Activated naive CD8-positive, alpha-beta T cell treated with anti-CD3 and anti-CD28 coated beads, Interleukin-2, amount 10 ng/mL, durations not matched to agents 7 days and 5 days (primary cell): ENCODE measurements at places on chromosomes 11 and 22. TPM values are rescaled to one million over a fixed set of nuclear protein-coding genes. Genes with fewer than 3 reads are reported as not detected.
A peak's percentile ranks its signal among the peaks of the same experiment; 100 is the strongest.

- DNase-seq: no peak
These were observed 140.5 kb downstream of the COMMD9 start for GRCh38 chr11:36148701-36149100.

DNA sequence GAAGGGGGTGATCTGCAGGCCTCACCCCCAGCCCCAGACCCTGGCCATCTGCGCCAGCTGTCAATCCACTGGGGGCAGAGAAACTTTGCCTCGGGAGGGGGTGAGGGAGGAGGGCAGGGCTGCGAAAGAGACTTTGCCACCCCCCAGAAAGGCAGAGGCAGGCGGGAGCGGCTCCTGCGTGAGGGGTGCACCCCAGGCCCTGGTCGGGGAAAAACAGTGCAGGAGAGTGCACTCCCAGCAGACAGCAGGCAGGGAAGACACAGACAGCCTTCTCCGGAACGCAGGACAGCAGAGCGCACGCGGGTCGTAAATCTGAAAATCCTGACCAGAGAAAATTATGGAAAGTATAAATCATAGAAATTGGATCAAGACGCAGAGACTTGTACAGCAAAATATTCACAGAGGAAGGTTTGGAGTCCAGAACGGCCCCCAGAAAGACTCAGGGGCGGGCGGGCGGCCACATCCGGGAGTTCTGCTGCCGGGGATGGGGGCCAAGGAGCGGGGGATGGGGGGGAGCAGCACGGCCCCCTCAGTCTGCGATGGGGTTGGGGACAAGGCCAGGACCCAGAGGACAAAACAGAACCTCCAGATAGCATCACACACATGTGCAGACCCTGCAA is 8.0 kb upstream of the MRPL23 start:
- peak; percentile 67 for DNase-seq

DNA sequence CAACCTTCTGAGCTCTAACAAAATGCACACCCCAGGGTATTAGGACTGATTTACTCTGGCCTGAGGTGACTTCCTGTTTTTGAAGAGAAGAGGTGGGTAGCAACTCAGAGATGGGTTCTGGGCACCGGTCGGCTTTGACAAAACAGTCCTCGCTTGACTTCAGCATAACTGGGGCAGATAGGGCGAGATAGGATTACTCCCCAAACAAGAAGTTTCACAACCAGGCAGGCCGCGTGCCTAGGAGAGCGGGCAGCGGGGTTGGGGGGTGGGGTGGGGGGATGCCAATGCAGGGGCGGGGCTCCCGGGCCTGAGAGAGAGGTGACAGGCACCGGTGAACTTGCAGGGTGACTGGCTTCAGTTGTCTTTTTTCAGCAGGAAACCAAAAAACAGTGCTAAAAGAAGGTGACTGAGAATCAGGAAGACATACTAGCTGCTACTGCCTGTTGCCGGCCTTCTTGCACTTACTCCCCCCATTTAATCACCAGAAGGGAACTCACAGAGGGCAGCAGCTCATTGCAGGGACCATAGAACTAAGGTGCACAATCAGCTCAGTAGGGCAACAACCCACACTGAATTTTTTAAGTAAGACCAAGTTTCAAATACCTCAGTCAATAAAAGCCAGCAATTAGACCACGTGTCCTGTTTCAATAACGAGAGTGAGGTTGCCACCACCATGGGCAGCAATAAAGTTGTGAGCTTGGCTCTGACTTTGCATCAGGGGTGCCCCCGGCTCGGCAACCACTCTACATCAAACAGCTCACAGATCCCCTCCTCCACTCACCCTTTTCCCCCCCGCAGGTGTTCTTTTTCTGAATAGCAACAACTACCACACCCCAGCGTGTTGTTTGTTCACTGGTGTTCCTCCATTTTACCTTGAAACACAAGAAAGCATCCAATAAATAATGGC is 37.2 kb upstream of the ETS1 start:
- peak; percentile 72 for DNase-seq

GRCh38 chr22:33049119-33049729 is 9.0 kb downstream of the SYN3 start:
- peak; percentile 30 for DNase-seq

DNA sequence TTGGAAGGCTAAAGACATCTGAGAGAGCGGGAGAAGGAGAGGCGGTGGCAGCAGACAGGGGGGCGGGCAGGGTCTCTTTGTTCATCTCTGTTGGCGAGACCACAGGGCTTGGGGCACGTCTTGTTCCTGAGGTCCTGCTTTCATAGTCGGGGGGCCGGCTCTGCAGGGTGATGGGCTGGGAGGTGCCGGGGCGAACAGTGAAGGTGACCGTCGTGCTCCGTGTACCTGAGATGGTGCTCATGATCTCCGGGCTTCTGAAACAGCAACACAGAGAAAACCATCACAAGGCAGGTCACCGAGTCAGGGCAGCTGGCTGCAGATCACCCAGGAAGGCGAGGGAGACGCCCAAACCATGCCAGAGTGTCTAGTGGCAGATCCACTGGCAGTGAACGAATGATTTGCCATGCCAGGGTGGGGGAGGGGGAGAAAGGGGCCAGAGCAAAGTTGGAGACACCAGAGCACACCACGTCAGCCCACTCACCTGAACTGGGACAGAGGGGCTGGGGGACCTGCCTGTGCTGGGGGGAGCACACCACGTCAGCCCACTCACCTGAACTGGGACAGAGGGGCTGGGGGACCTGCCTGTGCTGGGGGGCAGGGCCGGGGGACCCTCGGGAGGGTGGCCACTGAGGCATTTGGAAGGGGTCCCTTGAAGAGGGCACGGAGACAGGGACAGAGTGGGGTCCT is 75.0 kb downstream of the CTTN start:
- DNase-seq: no peak

- no peak for DNase-seq
These were observed 19.9 kb upstream of the USP47 start for GRCh38 chr11:11821899-11822298.

DNA sequence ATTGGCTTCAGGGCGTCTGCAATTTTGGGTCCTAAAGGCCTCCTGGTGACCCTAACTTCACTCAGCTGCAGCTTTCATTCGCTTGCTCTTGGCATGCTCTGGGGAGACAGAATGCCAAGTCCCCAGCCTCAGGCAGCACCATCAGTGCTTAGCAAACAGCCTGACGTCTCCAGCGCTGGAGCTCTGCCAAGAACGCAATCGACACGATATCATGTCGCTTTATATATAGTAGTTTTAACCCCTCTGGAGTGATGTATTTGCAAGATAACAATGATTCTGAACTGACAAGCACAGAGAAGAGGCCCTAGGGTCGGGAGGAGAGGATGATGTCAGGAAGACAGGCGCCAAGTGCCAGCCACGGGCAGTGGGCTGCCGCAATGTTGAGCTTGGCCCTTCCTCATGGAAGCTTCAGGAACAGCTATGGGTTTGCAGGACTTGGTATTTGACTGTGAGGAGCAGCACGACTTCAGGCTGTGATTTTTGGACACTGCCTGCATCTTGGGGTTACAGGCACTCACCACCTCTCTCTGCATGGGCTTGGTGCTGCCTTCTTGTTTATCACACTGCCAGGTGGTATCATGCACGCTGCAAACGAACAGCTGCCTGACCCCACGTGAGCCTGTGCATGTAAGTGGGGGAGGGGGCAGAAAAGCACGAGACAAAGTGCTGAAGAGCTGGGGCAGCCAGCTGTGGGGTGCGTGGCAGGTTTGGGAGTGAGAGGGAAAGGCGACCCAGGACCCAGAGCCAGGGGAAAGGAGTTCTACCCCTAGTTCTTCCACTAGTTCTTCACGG is 26.1 kb downstream of the B3GAT1 start:
- no peak for DNase-seq

DNA sequence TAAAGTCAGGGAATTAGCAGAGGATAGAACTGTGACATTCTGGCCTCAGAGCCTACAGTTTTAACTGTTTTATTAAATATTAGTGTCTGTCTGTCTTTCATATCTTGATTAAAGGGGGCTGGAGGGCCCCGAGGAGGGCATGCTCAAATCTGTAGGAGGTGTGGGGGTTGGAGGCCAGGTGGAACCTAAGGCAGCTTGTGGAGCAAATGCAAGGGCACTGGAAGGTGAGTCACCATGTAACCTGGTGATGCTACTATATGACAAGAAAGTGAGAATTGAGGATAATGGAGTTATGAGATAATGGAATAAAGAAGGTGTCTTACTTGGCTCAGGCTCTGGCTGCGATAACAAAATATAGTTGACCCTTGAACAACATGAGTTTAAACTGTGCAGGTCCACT is 27.3 kb upstream of the TMEM86A start:
- DNase-seq: no peak

SYTL2 gene
- total RNA-seq: 28.7 TPM

DNA sequence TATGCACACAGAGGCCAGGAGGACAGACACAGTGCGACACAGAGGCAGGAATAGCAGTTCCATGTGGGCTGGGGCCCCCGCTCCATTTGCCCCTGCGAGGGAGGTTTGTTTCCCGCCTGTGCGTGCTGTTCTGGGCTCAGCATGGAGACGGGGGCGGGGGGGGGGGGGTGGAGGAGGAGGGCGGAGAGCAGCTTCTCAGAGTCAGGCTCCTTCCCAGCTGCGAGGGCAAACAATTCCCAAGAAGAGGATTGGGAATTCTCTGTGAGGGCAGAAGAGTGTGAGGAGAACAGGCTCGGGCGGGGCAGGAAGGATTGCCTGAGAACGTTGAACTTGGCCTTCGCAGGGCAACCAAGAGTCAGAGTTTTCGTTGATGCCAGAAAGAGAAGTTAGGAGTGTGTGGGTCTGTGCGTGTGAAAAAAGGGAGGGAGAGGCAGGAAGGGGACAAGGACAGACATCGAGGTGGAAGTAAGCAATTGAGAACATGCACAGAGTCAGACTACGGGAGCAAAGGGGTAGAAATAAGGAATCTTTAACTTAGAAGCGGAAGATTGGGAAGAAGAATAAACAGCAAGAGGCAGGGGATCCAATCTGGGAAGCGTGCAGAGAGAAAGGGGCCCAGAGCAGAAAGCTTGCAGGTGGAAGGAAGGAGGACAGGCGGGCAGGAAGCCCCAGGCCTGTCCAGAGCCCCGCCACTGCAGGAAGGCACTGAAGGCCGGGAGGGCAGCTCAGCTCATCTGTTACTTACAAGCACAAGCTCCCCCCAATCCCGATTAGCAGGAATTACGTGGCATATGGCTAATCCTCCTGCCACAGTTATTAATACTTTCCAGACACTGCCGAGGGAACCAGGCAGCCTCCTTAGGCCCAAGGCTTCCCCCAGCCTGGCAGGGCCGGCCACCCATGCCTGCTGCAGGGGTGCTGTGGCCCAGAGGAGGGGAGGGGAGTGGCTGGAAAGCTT is 15.6 kb upstream of the JAM3 start:
- no peak for DNase-seq

DNA sequence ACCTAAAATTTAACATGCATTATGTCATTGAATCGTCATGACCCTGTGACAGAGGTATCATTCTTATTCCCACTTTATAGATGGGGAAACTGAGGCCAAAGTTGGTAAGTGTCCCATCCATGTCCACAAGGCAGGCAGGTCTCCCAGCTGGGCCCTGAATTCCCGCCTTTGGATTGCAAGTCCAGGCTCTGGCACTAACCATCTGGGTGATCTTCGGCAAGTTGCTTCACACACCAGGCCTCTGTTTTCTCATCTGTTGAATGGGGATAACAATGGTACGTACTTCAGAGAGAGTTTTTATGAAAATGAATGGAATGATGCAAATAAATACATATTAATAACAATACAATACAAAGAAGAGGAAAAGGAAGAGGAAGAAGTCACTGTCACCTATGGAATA is 3.4 kb downstream of the CRYBB3 start:
- no peak for DNase-seq

DNA sequence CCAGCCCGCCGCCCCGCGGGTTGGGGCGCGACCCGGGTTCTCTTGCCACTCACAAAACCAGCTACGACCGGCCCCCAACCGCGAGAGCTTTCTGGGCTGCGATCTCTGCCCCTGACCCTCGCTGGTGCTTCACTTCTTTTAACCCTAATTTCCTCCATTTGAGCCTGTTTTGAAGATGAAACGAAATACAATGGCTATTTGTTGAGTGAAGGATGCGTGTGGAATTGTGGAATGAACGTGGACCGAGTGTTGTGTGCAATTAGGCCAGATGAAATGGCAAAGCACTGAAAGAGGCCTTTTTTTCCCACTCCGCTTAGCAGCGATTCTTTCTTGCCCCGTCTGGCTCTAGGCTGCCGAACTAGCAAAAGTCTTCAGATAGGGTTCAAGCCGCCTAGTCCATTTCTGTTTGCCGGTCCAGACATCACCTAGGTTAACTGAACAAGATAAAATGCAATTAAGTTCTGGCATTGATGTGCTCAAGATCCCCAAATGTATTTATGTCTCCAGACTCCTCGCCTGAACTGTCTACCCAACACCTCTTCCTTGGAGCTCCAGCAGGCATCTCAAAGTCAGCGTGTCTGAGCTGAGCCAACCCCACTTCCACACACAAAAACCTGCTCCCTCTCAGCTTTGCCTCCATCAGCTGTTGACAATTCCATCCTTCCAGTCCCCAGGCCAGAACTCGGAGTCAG is 471 bp upstream of the TMEM184B start:
- DNase-seq: no peak

DNA sequence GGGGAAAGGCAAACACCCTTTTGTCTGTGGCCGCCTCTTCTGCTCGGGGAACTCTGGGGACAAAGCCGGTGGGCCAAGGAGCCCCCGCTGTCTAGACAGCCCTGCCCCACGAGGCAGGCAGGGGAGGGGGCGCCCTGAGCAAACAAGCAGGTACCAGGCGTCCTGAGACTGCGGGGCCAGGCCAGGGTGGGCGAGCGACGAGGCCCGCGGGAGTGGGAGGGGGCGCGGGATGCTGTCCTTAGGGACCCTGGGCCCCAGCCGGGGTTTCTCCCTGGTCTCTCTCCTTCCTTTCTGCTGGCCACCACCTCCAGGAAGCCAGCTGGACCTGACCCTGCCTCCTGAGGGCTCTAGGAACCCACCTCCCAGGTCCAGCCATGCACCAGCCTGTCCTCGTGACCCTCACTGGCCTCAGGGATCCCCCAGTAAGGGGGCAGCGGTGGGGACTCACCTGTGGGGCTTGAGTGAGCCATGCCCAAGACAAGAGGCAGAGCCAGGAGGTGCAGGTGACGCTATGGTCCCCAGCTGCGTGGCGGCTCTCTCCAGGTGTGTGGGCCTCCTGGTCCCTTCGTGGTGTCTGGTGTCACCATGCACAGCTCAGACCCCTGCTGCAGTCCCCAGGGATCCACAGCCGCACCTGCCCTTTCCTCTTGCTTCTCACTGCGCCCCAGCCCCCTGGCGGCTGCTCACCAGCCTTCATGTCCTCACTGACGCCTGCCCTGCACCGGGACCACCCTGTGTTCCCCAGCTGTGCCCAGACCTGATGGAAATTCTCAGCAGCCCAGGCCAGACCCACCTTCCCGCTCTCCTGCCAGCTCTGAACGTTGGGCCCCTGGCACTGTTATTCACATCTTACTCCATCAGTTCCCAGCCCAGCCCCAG is 26.5 kb upstream of the MUC5AC start:
- DNase-seq: no peak

TBC1D22A gene
- total RNA-seq: 49.1 TPM

GRCh38 chr11:89021339-89021738 is 44.4 kb downstream of the GRM5 start:
- DNase-seq: no peak

- no peak for DNase-seq
These were observed 24.0 kb downstream of the IGLL1 start for GRCh38 chr22:23556026-23556620.

- DNase-seq: no peak
These were observed 12.1 kb downstream of the MED15 start for GRCh38 chr22:20519558-20519957.

NRXN2 gene
- total RNA-seq: 0.36 TPM

MRPL40 gene
- total RNA-seq: 22.0 TPM

VEGFB gene
- 93.4 TPM for total RNA-seq

MMP7 gene
- total RNA-seq: not detected

GRCh38 chr22:40659166-40659565 is 20.1 kb upstream of the MCHR1 start:
- DNase-seq: no peak

GRCh38 chr11:34335331-34335730 is 22.5 kb downstream of the ABTB2 start:
- DNase-seq: no peak
